Cerebellar nuclear complex (tissue), 1 donor: ENCODE measurements at places on chromosomes 6 and 20.

DNA sequence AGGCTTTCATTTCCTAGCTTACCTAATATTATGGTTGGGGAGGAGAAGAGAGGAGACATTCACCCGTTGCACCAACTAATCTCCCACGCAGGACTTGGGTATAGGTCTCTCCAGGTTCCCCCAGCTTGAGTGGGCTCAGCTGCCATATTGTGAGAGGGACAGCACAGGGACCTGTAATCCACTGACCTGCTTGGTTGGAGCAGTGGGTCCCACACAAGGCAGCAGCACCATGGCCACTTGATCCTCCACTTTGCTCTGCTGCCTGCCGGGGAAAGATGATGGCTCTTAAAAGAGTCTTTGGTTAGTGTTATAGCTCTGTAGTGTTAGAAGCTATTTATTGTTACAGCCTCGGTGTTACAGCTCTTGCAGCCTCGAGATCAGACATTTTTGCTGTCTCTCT lies 22.5 kb upstream of the ECHDC1 start:
- DNase-seq: no peak

DNA sequence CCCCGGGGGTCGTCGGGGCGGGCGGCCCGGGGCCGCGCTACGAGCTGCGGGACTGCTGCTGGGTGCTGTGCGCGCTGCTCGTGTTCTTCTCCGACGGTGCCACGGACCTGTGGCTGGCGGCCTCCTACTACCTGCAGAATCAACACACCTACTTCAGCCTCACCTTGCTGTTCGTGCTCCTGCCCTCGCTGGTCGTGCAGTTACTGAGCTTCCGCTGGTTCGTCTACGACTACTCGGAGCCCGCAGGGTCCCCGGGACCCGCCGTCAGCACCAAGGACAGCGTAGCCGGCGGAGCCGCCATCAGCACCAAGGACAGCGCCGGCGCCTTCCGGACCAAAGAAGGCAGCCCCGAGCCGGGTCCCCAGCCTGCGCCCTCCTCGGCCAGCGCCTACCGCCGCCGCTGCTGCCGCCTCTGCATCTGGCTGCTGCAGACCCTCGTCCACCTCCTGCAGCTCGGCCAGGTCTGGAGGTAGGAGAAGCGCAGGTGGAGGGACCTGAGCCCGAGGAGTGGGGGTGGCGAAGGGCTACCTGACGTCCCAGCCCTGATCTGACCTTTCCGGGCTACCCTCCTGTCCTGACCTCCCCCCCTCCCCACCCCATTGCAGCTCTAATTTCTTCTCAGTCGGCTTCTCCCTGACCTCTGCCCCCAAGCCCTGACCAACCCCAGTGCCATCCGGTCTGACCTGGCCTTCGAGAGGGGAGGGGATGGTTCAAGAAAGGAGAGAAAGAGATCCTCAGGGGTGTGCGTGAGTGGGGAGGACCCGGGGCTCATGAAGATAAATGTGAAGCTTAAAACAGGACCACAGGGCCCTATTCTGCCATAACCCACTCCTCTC lies 558 bp downstream of the XKR7 start:
- no peak for DNase-seq

DNA sequence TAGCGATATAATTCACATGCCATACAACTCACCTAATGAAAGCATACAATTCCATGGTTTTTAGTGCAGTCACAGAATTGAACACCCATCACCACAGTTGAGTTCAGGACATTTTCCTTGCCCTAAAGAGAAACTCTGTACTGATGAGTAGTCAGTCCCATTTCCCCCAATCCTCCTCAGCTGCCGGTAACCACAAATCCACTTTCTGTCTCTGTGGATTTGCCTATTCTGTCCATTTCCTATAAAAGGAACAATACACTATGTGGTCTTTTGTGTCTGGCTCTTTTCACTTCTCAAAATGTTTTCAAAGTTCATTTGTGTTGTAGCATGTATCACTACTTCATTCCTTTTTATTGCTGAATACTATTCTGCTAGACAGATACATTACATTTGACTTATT lies 67.9 kb upstream of the TGM3 start:
- no peak for DNase-seq

DNA sequence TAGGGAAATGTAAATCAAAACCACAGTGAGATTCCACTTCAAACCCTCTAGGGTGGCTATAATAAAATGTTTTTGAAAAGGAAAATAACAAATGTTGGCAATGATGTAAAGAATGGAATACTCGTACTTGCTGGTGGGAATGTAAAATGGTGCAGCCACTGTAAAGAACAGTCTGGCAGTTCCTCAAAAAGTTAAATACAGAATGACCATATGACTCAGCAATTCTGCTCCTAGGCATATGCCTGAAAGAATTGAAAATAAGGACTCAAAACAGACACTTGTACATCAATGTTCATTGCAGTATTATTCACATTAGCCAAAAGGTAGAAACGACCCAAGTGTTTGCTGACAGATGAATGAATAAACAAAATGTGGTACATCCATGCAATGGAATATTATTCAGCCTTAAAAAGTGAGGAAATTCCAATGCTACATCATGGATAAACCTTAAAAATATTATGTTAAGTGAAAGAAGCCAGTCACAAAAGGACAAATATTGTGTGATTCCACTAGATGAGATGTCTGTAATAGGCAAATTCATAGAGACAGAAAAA lies 10.2 kb upstream of the RNF114 start:
- no peak for DNase-seq

DNA sequence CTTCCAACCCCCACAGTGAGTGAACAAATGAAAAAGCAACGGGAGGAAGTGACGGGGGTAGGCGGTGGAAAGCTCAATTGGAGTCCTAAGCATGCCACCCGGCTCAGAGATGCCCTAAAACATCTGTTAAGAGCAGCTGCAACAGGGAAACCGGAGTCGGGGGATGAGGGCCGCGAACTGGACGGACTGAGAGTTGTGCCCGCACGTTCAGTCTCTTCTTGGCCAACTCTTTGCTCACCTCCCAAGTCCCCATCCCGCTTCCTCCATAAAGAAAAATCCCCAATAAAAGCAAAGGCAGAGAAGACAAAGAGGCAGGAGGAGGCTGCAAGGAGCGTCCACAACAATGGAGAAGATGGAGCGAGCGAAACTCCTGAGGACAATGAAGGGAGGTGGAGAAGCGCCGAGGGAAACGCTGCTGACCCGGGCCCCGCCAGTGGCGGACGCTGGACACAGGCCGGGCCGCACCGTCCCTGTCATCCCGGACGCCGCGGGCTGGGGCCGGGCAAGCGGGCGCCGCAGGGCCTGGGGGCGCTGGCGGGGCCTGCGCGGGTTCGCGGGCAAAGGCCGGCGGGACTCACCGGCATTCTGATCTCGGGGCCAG lies 600 bp downstream of the SEC63 start:
- DNase-seq: no peak

DNA sequence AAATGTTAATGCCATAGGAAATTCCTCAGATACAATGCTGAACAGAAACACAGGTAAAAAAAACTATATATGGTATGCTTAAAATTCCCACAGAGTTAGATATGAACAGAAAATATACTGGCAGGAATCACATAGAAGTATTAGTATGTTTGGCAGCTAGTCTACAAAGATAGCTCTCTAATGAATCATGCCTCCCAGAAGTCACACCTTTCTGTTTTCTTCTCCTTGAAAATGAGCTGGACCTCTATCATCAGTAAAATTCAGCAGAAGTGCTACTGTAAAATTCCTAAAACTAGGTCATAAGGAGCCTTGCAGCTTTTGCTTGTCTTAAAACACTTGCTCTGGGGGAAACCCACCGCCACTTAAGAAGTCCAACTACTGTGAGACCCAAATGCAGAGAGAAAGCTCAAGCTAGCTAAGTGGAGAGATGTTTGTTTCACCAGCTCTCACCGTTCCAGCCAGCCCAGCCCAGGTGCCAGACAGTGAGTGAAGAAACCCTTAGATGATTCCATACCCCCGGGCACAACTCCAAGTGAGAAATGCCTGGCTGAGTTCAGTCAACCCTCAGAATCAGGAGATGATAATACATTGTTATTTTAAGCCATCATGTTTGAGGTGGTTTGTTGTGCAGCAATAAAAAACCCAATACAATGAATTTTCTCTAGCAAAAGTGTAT lies 43.0 kb downstream of the TSPYL4 start:
- no peak for DNase-seq

DNA sequence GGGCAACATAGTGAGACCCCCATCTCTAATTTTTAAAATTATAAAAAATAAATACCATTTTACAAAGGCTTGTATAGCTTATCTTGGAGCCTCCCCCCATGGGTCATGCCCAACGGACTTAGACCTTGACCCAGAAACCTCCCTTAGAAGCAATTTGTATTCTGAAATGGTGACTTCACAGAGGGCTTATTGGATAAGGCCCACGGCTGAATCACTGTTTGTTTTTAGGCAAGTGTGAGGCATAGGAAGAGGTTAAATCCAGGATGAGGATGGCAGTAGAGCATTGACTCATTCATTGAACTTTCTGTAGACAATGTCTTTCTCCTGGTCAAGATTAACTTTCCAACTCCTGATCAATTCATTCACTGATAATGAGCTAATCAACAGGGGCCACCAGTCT lies 6.2 kb upstream of the SNAI1 start:
- DNase-seq: no peak

- no peak for DNase-seq
Observed at GRCh38 chr6:41741625-41742490, 5.3 kb downstream of the PGC start.

DNA sequence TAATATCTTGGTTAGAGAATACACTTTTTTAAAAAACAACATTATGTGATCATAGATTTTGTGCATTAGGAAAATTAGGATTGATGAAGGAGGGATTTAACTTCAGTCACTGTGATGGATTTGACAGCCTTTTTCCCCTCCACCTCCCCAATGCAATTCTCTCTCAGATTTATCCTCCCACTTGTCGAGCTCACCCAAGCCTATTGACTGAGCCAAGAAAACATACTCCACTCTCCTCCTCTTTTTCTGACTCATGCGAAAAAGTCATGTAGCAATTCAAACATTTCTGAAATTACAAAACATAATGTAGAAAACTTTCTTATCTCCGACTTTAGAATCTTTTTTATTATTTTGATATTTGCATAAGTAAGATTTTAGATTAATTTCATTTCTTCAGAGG lies 24.1 kb downstream of the KLHL32 start:
- DNase-seq: no peak

- DNase-seq: no peak
Observed at GRCh38 chr6:40733770-40734396, 146.7 kb upstream of the LRFN2 start.

DNA sequence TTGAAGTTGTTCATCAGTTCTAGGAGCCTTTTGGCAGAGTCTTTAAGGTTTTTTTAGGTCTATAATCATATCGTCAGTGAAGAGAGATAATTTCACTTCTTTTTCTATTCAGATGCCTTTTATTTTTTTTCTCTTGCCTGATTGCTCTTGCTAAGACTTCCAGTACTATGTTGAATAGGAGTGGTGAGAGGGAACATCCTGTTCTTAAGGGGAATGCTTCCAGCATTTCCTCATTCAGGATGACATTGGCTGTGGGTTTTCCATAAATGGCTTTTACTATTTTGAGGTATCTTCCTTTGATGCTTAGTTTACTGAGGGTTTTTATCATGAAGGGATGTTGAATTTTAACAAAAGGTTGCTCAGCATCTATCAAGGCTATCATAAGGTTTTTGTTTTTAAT lies 109.5 kb downstream of the CLVS2 start:
- no peak for DNase-seq
